ENCODE measurements at places on chromosomes 12 and 14.

DNA sequence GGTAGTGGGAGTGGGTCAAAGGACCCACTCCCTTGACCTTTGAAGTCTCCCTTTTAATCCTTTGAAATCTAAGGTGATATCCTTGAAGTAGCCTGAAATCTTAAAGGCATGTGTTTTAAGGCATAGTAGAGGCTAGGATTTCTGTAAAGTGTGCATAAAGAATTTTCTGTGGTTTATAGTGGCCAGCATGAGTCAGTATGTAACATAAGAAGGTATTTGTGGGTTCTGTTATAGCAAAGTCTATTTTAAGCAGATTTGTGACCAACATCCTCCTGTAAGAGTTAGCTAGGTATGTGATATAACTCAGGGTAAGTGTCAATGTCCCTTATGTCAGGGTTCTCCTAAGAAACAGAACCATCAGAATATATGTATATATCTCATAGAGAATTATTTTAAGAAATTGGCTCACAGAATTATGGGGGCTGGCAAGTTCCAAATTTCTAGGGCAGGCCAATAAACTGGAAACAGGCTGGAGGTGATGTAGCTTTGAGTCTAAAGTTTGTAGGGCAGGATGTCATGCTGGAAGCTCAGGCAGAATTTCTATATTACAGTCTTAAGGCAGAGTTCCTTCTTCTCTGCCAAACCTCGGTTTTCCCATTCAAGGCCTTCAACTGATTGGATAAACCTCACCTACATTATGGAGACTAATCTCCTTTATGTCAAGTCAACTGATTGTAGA lies 18.7 kb upstream of the EPYC start:
- no peak for DNase-seq

DNA sequence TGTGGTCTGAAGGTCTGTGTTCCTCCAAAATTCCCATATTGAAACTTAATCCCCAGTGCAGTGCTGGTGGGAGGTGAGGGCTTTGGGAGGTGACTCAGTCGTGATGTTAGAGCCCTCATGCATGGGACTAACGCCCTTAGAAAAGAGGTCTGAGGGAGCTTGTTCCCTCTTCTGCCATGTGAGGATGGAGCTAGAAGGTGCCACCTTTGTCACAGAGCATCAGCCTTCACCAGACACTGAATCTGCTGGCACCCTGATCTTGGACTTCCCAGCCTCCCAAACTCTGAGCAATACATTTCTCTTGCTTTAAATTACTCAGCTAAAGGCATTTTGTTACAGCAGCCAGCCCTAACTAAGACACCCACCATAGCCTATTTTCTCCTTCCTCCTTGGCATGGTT lies 13.9 kb downstream of the RAB15 start:
- DNase-seq = no peak

DNA sequence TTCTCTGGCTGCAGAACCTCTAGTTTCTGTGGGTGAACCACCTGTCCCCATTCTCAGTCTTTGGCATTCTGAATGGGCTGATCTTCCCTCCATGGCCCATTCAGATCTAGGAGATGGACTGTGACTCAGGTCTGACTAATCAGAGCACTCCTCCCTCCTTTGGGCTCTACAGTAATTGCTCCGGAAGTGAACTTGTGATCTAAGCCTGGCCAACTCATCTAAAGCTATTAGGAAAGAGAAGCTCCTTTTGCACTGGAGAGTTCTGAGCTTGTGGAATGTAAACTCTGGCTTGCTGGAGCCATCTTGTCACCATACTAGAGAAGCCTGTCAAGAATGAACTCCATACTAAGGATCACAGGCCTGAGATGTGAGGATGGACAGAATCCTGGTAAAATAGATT lies 168.2 kb downstream of the SUDS3 start:
- no peak for DNase-seq

GRCh38 chr12:115962216-115962615 lies 315.3 kb downstream of the MED13L start:
- no peak for DNase-seq

DNA sequence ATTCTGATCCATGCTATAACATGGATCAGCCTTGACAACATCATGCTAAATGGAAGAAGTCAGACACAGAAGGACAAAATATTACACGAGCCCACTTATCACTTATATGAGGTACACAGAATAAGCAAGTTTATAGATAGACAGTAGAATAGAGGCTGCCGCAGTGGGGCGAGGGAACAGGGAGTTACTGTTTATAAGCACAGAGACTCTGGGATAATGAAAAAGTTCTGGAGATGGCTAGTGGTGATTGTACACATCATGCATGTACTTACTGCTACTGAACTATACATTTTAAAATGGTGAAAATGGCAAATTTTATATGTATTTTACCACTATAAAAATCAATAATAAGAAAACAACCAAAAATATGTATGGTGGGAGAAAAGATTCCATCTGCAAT lies 95.2 kb upstream of the PSMC1 start:
- DNase-seq = no peak

DNA sequence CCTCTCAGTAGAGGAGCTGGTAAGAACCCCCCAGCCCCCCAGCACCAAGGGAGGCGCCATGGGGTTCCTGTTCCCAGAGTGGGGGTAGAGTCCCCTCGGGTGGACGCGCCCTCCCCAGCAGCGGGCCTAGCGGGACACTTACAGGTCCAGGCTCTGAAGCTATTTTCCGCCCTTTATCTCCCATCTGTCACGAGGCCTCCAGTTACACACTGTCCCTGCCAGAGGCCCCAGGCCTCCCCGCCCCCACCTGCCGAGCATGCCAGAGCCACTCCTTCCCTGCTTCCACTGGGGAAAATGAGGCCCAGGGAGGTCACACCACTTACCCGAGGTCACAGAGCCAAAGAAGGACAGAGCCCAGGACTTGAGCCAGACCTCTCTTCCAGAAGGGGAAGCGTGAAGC lies 3.1 kb downstream of the C14orf180 start:
- DNase-seq = no peak

- DNase-seq = no peak
Observed at GRCh38 chr14:20413744-20414082, 412 bp upstream of the TEP1 start.

DNA sequence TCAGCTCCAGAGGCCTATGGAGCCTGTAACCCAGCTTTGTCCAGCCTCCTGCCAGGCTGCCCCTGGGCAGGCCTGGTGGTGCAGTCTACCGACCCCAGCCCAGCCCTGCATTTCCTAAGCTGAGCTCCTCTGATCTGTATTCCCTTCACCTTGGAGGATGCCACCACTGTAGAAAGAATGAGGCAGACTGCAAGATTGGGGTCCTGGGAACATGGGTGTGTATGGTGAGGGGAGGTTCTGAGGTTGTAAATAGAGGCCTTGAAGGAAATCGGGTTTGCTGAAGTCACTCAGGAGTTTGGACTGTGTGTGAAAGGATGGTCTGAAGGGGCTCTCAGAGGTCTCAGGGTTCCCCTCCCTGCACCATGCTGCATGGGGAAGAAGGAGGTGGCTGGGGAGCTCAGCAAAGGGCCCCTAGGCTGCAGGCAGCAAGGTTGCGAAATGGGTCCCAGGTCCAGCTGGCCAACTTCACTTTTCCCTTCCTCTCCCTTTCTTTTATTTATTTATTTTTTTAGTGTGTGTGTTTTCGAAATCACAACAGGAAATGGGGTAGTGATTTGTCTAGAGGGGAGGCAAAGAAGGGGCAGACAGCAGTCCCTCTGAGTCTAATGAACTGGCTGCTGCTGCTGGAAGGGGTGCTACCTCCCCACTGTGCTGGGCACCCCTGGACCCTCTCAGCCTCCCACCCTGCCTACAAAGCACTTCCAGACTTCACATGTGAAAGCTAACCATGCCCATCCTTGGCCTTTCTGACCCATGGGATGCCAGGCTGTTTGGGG lies 1.2 kb upstream of the LRP1-AS start:
- no peak for DNase-seq

DNA sequence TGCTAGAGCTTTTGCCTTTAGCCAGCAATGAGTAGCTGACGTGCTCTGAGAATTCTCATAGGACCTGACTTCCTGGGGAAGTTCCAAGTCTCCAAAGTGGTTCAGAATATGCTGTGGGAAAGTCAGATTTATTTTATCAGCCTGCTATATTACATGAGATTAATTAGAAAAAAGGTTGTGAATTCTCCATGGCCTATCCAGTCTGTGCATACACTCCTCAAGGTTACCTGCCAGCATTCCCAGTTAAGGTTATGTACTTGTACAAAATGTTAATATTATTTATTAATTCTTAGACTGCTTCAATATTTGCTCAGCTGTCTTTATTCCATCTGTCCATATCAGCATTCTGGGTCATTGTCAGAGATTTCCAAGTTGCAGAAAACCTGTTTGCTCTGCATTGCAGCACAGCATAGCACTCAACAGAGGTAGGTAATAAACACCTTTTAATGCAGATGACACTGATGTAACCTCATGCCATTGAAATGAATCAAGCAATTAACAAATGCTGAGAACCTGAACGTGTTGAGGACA lies 2.7 kb upstream of the SEL1L start:
- DNase-seq = no peak

GRCh38 chr12:34107016-34107415 lies 84.7 kb downstream of the ALG10 start:
- no peak for DNase-seq

DNA sequence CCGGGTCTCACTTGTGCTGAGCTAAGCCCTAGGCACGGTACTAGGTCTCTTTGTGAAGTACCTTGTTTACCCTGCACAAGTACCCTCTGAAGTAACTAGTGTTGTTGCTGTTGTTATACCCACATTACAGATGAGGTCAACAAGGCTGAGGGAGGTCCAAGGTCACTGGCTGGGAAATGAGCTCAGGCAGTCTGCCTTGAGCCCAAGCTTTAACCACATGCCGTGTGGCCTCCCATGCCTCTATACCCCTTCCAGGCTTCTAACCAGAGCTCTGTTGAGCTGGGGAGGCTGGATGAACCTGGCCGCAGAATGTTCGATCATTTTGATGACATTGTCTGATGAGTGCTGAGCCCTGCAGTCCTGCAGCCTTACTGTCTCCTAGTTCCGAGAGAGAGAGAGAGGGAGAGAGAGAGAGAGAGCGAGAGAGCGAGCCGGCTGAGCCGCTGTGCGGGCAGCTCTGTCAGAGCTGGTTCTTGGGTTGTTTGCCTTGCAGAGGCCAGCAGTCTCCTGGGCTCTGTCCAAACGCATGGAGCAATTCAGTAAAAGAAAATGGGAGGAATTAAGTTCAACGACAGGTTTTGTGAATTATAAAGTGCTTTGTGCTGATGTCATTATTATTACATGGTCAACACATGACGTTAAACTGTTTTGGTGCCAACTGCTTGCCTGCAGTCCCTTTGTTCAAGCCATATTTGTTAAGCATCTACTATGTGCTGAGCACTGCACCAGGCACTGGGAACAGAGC lies 13.1 kb downstream of the JDP2 start:
- no peak for DNase-seq

GRCh38 chr12:118135788-118136558 lies at the start of gene PEBP1:
Gene PEBP1 (plus strand): TSS chr12:118136124. CDS start chr12:118136210, 86 bp downstream.
- DNase-seq = peak; percentile 85

DNA sequence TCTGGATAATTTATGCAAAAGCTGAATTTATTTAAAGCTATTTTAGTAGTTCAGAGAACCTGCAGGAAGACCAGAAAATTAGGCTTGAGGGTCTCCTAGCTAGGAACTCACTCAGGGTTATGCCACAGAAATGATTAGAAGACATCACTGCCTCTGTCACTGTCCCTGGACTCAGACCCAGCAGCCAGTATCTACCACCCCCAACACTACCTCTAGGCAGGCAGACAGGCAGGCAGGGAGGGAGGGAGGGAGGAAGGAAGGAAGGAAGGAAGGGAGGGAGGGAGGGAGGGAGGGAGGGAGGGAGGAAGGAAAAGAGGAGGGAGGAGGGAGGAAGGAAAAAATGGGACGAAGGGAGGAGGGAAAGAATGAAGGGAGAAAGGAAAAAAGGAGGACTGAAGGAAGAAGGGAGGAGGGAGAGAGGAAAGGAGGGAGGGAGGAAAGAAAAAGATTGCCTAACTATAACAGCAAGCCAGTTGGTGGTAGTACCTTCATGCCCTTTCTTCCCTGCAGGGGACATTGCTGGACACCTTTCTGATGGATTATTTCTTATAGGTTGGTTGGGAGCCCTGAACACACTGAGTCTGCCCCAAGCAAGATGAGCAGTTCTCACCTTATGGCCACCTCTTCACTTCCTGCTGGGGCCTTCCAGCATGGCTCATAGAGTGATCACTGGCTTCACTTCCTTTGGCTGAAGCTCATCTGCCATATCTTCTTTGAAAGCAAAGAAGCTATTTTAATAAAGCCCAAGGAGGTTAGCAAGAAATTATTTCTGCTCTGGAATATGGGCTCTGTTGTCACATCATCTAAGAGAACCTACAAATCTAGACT lies 49.7 kb downstream of the KICS2 start:
- DNase-seq = no peak

DNA sequence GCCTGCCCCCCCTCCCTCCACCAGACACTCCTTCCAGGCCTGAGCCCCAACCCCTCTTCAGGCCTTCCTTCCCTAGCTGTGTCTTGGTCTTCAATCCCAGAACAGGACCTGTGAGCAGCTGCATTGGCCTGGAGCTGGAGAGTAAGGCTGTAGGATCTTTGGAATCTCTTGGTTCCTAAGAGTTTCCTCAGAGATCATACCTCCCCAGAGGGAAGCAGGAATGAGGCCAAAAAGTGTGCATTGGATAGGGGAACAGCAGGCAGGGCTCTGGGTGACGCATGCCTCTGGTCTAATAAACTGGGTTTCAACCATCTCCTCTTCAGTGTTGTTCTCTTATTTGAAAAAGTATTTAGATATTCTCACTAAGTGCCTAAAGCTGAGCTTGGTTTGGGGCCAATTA lies 1.8 kb upstream of the SMARCD1 start:
- DNase-seq = no peak

GRCh38 chr12:101642115-101643067 lies 47.6 kb downstream of the MYBPC1 start:
- no peak for DNase-seq

DNA sequence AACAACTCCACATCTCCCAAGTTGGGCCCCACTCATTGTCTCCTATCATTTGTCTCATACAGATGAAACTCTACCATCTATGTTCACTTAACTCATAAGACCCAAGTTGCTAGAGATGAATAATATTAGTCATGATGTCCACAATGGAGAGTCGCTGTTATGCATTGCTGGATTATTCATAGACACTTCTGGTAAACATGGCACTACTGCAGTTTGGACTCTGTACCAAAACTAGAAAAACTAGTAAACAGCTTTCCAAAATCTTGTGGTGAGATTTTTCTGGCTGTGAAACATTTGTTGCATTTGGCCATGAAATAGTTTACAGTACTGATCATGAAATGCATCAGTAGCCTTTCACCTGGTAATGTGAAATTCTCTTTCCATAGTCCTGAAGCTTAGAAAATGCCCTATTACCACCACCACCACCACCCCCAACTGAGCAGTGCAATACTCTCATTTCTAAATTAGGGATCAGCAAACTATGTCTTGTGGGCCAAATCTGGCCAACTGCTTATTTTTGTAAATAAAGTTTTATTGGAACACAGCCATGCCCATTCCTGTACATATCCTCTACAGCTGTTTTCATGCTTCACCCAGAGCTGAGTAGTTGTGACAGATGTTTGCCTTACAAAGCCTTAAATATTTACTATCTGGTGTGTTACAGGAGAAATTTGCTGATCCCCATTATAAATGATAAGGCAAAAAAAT lies 236.5 kb downstream of the DPF3 start:
- DNase-seq = no peak

DNA sequence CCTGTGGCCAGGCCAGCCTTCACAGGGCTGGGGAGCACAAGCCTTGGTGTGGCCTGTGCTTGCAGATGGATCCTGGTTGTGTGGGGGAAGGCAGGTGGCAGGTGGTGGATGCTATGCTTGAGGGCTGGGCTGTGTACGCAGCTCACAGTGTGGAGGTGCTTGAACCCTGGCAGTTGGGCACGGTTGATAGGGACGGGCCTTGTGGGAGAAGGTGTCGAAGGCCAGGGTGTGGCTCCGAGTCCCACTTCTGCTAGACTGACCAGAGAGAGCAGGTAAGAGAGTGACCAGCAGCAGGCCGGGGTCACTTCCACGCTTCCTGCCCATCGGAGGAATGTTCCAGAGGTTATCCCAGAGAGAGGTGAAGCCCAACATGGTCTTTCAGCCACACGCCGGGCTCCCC lies 85.5 kb downstream of the CACNA1C start:
- no peak for DNase-seq
